Stimulated activated effector memory CD8-positive, alpha-beta T cell treated with anti-CD3 and anti-CD28 coated beads, Interleukin-12 subunit alpha, Interleukin-12 subunit beta, amount 100 ng/mL, for 72 hours (primary cell): ENCODE measurements at places on chromosomes 11 and 22.

- no peak for DNase-seq
Observed at GRCh38 chr11:11743216-11743615, 98.6 kb upstream of the USP47 start.

GRCh38 chr11:116576526-116576925 lies 196.3 kb downstream of the BUD13 start:
- no peak for DNase-seq

GRCh38 chr11:64745521-64746328 lies 1.8 kb upstream of the RASGRP2 start:
- peak; percentile 88 for DNase-seq

DNA sequence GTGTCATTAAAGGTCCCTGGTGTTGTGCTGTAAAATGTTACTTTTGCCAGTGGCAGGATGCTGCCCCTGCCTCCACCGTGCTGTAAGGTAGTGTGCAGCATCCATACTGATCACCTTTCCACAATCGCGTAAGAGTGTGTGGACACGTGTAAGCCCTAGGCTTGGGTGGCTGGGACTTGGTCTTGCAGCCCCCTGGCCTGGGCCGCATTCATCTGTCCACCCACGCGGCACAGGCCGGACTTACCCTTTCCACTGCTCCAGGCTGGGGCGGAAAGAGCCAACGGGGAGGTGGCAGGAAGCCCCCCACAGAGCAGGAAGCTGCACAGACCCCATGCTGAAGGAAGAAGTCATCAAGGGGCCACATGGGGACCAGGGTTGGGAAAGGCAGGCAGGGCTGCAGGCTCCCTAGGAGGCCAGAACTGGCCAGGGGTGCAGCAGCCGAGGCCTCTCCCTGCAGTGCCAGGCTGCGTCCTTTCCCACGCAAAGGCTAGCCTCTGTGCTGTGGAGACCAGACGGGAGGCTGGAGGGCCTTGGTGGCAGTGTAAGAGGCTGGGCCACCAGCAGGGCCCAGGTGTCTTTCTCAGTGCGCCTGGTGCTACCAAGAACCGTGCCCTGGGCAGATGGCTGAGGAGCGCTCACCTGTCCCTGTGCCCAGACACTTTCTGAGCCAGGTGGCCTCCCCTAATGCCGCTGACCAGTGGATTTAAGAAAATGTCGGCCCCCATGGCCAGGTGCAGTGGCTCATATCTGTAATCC lies 11.7 kb upstream of the TMEM191C start:
- DNase-seq = peak; percentile 41

DNA sequence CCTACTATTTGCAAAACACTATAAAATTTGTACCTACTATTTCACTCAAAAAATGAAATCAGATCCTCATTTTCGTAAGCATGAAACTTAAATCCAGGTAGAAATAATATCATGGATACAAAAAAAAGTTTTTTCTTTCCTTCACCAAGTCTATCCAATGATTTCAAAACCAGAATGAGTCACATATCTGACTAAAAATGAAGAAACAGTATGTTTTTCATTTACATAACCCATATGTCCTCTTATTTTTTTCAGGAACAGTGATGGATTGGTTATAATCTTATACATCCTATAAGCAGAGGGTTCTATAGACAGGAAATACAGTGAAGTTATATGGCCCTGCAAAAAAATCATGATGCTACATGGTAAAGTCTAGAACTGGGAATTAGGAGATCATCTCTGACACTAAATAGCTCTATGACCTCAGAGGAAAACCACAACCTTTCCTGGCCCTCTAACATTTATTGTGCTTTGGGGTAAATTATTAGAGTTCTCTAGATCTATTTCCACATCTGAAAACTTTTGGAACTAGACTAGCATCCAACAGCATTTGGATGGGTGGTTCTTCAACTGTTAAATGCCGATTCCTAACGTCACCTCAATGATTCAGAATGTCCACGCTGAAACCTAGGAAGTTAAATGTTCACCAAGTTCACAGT lies 10.9 kb downstream of the MTMR2 start:
- no peak for DNase-seq

GRCh38 chr22:43128928-43129424 lies 14.2 kb downstream of the MCAT start:
- DNase-seq = no peak

GRCh38 chr22:46853191-46853590 lies 90.7 kb downstream of the TBC1D22A start:
- no peak for DNase-seq

DNA sequence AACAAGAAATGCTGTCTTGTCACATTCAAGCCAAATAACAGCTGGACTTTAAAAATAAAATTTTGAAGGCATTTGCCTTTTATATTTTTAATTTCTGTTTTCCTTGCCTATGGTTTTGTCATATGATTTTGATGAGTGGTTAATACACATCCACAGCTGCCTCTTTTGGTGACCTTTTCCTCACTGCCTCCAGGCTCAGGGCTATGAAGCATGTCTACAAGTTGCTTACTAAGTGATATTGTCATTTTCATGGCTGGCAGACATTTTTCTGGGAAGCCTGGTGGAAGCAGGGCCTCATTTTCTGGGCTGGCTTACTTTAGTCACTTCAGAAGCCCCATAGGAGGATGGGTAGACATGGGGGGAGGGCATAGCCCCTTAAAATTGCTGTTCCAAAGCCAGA lies 344.9 kb downstream of the SOX6 start:
- DNase-seq = no peak
